ENCODE measurements at places on chromosomes 16 and 17.

- DNase-seq, result no peak
Observed at GRCh38 chr16:76483307-76483909, 206.2 kb downstream of the CNTNAP4 start.

- DNase-seq, result no peak
Observed at GRCh38 chr16:28895609-28896008, 17.3 kb downstream of the ATP2A1 start.

DNA sequence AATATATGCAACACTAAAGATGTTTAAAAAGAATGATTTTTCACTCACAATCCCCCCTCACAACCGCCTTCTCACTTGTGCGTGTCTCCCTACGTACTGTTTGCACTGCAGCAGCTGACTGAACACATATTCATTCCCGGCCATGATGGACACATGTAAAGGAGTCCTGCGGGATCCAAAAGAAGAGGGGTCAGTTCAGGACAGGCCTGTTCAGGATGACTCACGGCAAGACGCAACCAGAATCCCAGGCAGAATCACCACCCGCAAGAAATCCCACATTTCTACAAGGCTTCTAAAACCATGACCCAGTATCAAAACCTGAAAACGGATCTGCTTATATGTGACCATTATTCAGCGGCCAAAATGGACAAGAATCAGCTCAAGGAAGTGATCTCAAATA lies 52.3 kb downstream of the CYB5D2 start:
- DNase-seq, result no peak

DNA sequence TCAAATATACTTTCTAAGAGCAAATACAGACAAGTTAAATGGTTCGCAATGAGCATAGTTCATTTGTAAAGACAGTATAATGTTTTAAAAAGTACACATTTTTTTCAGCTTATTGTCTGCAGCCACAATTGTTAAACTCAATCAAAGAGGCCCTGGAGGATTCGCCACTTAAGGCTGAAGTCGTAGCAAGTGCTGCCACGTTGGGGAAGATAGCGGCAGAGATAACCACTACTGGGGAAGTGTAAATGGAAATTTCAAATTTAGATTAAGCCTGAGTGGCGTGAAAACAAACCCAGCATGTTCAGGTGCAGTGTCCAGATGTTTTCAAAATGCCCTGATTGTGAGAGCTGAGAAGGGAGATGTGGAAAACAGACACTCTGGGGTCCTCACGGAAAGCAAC lies 8.4 kb downstream of the PMP22 start:
- DNase-seq, result no peak

DNA sequence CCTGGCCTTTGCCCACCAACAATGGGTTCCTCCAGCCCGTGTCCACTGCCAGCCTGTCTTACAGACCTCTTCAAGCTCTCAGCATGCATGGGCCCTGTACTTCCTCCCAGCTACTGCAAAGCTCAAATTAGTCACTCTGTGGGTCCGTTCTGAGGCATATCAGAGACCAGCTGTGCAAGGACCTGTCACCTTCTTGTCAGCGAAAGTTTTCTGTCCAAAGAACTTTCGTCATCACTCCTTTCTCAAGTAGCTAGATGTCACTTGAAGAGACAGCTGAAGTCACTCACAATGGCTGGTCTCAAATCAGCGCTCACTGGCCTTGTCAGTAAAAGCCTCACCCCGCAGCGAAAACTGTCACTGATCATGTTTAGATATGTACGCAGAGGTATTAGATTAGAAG lies 91.4 kb upstream of the DYNLRB2 start:
- DNase-seq, result no peak

- no peak for DNase-seq
Observed at GRCh38 chr17:45353043-45353442, 36.2 kb upstream of the MAP3K14 start.

DNA sequence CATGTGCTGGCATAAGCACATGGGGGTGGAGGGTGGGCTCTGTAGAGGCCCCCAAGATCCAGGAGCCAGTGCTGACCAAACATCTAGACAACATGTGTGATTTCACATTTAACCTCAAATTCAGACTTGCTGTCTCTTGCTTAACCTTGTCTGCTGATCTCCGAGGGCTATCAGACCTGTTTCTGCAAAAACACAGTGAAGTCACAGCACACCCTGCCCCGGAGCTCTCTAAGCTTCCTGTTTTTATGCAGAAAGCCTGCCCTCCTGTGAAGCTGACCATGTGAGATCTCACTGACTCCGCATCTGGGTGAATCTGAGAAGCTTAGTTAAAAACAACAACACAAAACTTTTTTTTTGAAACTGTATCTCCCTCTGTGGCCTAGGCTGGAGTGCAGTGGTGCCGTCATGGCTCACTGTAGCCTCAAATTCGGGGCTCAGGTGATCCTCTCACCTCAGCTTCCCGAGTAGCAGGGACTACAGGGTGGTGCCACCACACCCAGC lies 6.6 kb upstream of the DPEP2 start:
- DNase-seq, result no peak

DNA sequence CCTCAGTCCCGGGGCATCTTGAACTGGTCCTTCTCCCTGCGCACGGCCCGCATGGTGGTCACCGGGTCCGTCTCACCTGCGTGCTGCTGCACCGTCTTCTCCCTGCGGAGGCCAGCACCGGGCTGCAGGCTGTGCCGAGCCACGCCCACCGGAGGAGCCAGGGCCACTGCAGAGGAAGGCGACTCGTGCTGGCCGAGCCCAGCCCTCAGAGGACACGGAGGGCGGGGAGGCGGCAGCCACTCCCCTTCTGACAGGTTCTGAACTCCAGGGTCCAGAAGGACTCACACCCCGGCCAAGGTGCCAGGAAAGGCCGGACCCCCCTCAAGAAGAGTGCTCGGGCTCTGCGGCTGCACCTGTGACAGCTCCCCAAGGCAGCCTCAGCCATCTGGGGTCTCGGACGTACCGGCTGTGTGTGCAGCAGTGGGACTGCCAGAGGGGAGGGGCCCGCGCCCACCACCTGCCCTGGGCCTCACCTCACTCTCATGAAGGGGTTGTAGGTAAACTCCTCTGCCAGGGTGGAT lies 15.8 kb upstream of the IGFALS start:
- no peak for DNase-seq

DNA sequence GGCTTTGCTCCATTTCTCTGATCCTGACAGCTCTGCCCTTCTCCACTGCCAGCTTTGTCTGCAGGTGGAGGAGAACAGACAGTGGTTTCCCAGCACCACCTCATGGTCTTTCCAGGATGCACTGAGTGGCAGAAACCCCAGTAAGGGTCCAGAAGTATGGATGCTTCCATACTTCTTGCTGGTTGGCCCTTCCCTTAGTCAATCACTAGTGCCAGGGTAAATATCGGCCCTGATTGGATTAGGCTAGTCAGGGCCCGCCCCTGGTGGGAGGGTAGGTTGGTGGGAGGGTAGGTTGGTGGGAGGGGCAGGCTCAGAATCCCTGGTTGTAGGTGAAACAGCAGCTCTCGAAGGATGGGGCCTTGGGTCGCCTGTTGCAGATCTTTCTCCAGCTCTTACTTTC lies 10.2 kb downstream of the RNF213 start:
- no peak for DNase-seq

- DNase-seq, result no peak
Observed at GRCh38 chr17:5585287-5585794, 1.0 kb upstream of the NLRP1 start.

GRCh38 chr16:11392041-11392581 lies 46.9 kb downstream of the RMI2 start:
- DNase-seq, result no peak

- DNase-seq, result no peak
Observed at GRCh38 chr16:646679-647172, 2.4 kb upstream of the WDR90 start.

- no peak for DNase-seq
Observed at GRCh38 chr17:69594641-69595040, 180.1 kb downstream of the MAP2K6 start.

GRCh38 chr16:29863669-29863984 lies 601 bp upstream of the CDIPT start:
- DNase-seq, result no peak

DNA sequence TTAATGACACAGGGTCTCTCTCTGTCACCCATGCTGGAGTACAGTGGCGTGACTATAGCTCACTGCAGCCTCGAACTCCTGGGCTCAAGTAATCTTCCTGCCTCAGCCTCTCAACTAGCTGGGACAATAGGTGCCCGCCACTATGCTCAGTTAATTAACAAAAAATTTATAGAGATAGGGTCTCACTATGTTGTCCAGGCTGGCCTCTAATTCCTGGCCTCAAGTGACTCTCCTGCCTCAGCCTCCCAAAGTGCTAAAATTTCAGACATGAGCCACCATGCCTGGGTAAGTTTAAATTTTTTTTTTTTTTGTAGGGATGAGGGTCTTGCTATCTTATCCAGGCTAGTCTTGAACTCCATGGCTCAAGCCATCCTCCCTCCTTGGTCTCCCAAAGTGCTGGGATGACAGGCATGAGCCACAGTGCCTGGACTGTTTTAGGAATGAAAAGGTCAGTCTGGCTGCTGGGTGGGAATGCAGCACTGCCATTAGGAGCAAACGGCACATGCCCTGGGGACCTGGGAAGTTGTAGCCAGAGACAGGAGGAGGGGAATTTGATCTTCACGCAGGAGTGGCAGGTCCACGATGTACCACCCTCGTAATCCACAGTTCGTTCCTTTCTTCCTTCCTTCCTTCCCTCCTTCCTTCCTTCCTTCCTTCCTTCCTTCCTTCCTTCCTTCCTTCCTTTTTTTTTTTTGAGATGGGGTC lies 106.7 kb downstream of the HAPSTR1 start:
- DNase-seq, result no peak

DNA sequence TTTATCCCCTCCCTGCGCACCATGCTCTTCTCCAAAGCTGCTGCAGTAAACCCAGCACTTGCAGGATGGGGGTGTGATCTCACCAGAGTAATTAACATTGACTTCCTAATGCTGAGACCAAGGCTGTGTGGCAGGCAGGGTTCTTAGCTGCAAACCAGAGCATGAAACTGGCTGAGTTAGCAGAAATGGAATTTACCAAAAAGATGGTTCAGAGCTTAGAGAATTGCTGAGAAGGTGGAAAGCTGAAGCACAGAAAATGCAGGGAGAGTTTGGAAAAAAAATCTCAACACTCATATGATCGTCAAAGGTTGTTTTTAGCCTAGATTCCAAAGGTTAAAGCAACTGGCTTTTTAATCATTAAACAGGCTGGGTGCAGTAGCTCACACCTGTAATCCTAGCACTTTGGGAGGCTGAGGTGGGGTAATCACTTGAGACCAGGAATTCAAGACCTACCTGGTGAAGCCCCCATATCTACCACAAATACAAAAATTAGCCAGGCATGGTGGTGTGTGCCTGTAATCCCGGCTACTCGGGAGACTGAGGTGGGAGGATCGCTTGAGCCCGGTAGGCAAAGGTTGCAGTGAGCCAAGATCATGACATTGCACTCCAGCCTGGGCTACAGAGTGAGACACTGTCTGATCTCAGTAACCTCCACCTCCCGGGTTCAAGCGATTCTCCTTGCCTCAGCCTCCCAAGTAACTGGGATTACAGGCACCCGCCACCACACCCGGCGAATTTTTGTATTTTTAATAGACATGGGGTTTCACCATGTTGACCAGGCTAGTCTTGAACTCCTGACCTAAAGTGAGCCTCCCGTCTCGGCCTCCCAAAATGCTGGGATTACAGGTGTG lies 6.0 kb upstream of the TXNDC11 start:
- DNase-seq, result no peak

GRCh38 chr16:15835136-15835878 lies 21.5 kb downstream of the MYH11 start:
- DNase-seq, result no peak

GRCh38 chr16:11386791-11387546 lies 41.7 kb downstream of the RMI2 start:
- DNase-seq, result no peak

DNA sequence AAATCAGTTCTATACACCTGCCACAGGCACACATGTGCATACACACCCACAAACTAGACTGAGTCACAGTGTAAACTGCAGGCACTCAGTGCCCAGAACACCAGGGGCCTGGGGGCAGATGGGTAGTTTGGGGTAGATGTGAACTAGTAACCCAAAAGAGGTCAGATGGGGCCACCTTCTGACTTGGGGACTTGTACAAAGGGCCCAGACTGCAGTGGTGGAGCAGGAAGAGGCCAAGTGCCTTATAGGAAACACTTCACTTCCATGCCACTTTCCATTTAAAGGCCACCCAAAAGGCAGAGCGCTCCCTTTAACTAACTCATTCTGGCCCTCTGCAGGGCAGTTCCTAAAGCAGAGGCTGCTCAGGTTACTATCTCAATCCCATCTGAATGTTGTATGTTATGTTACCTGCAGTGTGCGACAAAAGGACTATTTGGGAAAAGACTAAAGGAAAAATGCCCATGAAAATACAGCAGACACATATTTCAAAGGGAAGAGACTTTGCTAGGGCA lies 27.8 kb upstream of the ERN1 start:
- no peak for DNase-seq

Data from NCI-H187 treated with DMSO at 0.1 percent for 48 hours (cell line).